ENCODE measurements at places on chromosomes 12 and 14. TPM values are rescaled to one million over a fixed set of nuclear protein-coding genes. Genes with fewer than 3 reads are reported as not detected.
A peak's percentile ranks its signal among the peaks of the same experiment; 100 is the strongest.

DNA sequence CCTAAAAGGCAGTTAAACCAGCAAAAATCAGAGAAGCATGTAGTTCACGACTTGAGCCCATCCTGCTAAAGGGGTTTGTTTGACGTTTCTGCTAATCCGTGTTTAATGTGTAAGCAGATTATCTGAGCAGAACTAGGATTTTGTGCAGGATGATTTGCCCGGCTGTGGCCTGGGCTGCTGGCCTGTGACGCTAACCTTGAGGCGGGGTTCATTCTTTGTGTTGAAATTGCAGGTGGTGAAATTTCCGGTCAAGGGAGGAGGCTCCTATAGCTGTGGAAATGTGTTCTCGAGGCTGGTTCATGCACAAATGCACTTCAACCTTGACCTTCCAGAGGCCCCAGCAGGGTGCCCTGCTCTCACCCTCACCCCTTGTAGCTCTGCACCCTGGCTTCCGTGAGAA is 63.7 kb downstream of the SLC24A4 start:
- no peak for DNase-seq

GRCh38 chr14:52443506-52443905 is 108.8 kb downstream of the TXNDC16 start:
- no peak for DNase-seq

- no peak for DNase-seq
These were observed 22.7 kb downstream of the CMKLR1 start for GRCh38 chr12:108316176-108317086.

GRCh38 chr12:102322254-102322653 is 124.6 kb upstream of the PMCH start:
- DNase-seq = no peak

SIX6 gene
- total RNA-seq = not detected

DNA sequence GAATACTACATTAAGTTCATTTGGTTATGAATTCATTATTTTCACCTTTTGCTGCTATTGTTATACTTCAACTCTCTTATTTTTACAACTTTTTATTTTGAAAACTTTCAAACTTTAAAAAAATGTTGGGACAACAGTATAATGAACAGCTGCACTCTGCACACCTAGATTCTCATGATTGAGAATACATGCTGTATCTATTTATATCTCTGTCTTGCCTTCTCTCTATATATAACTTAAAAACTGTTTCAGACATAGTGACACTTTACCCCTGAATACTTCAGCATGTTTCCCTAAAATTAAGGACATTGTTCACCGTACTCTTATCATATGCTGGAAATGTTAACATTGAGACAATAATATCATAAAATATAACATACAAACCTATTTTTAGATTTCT is 237.1 kb downstream of the GPHN start:
- no peak for DNase-seq

GRCh38 chr12:106975993-106976658 is 10.8 kb downstream of the MTERF2 start:
- peak; percentile 70 for DNase-seq

- no peak for DNase-seq
These were observed 416.9 kb downstream of the TMEM132D start for GRCh38 chr12:129486931-129487330.

- peak; percentile 2 for DNase-seq
These were observed 8.8 kb upstream of the DDHD1 start for GRCh38 chr14:53161758-53162435.

- DNase-seq = no peak
These were observed 407.5 kb downstream of the MED13L start for GRCh38 chr12:115870021-115870420.

- DNase-seq = no peak
These were observed 4.7 kb upstream of the LHX5 start for GRCh38 chr12:113476176-113476986.

DNA sequence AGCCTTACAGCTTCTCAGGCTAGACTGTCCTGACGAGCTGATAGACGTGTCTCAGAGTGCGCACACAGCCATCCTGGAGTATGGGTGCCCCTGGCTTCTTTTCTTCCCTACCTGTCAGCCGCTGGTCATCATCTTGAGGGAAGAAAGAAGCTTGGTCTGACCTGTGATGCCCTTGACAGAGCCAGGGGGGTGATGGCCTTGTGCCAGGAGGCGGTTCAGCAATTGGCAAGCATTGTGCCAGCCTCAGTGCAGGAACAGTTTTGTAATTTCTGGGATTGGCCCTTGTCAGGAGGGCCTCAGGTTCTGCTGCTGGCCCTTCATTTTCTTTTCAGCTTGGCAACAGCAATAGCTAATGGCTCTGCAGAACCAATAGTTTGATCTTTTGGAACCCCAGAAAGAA is 80.1 kb downstream of the ADCK1 start:
- DNase-seq = no peak

ADCY4 gene
- total RNA-seq = 9.6 TPM

DNA sequence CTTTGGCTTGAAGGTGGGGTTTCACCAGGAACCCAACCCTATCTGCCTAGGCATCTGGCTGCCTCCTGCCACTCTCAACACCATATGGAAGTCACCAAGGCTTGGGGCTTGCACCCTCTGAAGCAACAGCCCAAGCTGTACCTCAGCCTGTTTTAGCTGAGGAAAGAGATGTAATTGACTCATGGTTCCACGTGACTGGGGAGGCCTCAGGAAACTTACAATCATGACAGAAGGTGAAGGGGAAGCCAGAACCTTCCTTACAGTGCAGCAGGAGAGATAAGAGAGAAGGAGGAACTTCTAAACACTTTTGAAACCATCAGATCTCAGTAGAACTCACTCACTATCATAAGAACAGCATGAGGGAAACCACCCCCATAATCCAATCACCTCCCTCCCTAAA is 26.9 kb downstream of the GLIPR1L1 start:
- no peak for DNase-seq

DNA sequence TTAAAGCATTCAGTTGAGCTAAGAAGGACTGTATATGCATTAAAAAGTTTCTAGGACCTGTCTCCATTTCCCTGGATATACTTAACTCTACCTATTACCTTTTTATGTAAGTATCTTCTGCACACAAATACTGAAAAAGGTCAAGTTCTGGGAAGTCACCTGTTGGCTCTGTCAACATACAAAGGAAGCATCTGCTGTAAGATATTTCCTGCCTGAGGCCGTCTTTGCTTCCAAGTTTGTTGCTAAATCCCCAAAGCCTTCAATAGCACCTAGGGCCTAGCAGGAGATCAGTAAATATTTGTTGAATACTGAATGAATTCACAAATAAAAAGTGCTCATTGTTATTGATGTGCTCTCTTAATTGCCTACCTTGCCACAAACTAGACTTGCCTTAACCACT is 188.4 kb downstream of the DUSP6 start:
- DNase-seq = no peak

DNA sequence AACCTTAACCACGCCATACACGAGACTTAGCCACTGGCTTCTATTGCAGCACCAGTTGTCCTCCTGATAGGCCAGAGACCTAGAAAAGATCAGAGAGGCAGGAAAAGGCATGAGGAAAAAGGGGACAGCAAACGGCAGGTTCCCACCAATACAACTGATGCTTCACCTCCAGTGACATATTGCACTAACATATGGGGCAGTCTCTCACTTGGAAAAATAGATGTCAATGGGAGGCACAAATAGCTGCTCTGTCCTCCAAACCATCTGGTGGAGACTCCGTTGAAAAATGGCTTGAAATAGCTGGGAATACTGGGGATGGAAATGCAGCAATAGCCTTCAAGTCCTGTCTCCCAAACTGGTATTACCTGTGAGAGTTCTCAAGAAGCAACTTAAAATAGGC is 20.3 kb downstream of the SLC8A3 start:
- no peak for DNase-seq

DNA sequence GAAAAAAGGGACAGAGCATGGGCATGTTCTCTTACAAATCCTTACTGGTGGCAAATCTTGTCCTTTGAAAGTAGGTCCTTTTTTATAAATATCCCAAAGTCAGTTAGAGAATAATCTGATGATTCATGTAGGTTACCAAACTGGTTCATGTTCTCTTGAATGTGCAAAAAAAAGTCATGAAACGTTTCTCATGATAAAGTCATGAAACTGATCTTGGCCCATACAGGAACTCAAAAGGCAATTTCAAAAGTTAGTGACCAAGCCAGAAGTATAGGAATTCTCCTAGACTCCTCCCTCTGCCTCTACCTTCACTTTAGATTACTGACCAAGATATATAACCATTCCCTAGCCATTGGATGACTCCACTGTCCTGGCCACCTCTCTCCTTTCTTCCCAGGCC is 27.3 kb upstream of the SPTSSA start:
- no peak for DNase-seq

DNA sequence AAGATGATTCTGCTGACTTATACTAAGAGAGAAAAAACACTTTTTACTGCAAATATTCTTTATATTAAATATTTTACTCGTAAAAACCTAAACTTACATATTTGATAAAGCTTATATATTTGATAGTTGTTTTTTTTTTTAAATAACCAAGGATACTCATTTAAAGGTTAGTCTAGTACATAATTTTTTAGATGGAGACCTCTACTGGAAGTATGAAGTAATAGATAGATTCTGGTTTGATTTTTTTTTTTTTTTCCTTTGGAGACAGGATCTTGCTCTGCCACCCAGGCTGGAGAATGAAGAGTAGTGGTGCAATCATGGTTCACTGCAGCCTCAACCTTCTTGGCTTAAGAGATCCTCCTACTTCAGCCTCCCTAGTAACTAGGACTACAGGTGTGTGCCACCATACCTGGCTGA is 16.4 kb downstream of the ARID2 start:
- no peak for DNase-seq

CCDC184 gene
- 0.30 TPM for total RNA-seq

- no peak for DNase-seq
These were observed 169.3 kb downstream of the STXBP6 start for GRCh38 chr14:24880689-24881088.

CSRP2 gene
- 13.3 TPM for total RNA-seq

AKAP3 gene
- 0.49 TPM for total RNA-seq

GRCh38 chr12:24966951-24967564 is 18.2 kb upstream of the BCAT1 start:
- DNase-seq = no peak

DNA sequence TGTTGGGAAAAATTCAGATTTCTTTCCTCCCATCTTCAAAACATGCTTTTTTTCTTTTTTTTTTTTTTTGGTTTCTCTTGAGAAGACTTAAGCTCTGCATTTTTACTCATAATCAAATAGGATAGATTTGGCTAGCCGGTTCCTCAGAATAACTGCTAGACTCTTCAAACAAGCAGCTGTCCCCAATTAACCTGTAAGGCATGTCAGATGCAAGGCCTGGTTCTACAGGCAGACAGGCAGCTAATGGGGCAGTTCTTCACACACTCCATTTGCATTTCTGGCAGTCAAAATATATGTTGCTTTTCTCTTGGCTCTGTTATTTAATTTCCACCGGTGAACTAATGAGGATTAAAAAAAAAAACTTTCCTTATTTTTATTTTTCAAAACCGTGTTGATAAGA is 228.0 kb upstream of the ATP2B1 start:
- DNase-seq = no peak

PRKD1 gene
- 16.9 TPM for total RNA-seq

- DNase-seq = no peak
These were observed 69.3 kb downstream of the PRKD1 start for GRCh38 chr14:29858299-29858698.

DNA sequence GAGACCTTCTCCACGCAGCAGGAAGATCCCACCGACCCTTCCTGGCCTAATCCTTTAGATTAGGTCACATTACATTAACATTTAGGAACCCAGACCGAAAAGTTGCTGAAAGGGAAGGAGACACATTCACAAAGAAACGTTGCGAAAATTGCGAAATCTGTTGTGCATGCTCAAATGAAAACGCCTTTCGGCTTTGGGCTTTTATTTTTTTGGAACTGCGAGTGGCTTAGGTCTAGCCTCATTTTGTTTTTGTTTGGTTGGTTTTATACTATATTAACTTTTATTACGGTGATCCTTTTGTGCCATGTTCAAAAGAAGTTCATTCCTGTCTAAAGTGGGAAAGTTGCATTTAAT is 1.5 kb downstream of the MYF6 start:
- no peak for DNase-seq

DNA sequence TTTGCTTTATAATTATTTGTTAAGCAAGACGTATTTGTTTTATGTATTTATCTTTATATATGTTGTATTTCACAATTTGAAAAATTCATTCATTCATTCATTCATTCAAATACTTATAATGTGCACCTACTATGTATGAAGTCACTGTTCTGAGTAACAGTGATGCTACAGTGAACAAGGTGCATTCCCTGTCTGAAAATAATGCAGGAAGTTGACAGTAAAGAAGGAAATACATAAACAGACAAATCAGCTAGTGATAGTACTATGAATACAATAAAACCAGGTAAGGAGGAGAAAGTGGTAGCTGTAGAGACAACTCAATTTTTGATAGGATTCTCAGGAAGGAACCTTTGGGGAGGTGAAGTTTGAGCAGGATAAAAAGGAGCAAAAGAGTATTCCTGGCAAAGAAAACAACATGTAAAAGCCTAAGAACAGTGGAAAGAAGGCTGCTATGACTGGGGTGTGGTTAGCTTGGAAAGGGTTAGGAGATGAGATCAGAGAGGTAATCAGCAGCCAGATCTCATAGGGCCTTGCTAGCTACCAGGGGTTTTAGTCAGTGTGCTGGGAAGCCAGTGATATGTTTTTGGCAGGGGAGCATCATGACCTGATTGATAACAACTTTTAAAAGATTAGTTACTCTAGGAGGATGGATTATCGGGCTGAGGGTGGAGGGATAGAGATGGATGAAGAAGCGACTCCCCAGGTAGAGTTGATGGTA is 17.4 kb downstream of the BICDL1 start:
- DNase-seq = no peak

KRT78 gene
- total RNA-seq = 13.7 TPM

DNA sequence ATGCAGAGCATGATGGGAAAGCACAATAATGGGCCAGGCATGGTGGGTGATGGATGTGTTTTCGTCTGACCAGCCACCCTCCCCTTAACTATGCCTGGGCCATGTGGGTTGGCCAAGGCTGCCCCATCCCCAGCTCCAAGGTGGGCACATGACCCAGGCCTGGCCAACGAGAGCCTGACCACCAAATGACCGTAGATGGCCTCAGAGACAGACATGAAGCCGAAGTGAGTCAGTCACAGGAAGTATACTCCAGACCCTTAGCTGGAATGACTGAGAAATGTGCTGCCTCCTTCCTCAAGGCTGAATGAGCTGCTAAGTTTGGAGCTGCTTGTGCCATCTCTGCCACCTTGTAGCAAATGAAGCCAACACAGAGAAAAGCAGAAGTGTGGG is 233.6 kb downstream of the BCL11B start:
- DNase-seq = no peak

DNA sequence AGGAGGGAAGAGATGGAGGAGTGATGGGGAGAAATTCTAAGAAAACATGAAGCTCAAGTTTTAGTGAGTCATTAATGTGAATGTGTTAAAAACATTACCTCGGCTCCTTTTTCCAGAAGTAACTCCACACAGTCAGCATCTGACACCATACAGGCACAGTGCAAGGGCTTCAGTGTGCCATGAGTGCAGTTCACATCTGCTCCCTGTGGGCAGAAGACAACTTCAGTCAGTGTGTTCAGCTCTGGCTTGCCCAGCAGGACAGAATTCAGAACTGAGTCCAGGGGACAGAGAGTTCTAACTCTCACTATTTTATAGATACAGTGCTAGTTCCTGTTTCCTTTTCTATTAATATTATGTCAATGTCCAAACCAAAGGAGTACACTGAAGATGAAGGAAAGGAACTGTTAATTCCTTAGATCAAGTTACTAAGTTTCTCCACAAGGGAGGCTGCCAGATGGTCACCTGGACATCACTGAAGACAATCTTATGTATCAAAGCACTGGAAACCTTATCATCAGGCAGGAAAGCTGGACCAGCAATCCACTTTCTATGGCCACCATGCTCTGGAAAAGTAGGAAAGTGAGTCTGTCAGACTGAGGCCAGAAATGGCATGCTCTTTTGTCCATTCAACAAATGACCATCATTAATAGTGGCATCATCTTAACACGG is 6.1 kb downstream of the ASB8 start:
- DNase-seq = no peak
